Progenitor cell of endocrine pancreas (in vitro differentiated cells): ENCODE measurements at places on chromosomes 6 and 20.
A peak's percentile ranks its signal among the peaks of the same experiment; 100 is the strongest.

DNA sequence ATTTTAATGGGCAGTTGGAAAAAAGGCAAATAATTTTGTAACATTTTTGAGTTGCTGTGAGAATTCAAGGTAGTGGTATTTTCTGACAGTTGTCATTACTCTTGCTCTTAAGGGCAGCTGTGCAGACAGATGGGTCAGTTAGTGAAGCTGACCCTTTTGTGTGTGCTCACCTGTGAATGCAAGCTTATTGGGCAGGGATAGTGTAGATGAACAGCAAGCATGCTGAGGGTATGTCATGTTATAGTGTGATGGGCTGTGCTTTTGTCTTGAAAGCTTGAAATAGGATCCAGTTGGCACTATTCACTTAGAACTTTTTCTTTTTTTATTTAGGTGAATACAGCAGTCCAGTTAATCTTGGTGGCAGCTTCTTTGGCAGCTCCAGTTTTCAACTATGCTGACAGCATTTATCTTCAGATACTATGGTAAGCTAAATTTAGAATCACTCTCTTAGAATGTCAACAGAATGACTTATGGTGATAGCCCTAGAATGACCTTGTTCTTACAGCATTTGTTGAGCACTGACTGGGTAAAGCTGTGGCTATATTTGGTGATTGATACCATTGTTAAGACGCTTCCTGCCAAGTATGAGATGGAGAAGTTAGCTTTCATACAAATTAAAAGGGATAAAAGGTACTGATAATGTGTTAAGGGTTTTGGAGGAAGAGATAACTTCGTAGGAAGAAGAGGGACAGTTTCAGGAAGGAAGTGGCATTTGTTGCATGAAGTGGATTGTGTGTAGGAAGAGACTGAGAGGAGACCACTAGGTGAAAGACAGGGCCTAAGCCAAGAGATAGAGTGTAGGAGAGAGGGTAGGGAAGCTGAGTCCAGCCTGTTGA is 19.5 kb downstream of the LRRN4 start:
- no peak for DNase-seq

DNA sequence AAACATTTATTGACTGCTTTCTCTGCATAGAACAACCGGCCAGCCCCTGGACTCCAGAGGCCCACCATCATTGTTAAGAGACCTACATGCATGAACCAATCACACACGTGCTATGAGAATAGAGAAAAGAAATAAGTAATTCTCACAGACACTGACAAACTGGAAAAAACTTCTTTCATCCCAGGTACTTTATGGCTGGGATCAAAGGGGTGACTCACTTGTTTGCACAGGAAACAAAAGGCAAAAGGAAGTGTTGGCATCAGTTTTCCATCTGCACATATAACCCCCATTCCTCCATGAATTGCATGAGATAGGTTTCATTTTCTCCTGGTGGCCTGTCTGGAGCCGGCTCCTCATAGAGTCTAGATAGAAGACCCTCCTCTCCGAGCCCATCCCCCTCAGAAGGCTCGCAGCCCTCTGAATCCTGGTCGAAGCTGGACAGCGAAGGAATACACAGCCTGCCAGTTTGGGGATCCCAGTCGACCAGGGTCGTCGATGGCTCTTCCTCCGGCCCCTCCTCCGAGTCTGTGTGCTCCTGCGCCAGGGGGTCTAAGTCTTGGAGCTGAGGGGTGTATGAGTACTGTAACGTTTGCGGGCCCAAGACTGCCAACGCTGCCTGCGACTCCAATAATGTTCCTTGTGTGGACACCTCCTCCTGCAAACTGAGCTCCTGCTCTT is 43.3 kb downstream of the IL20RA start:
- no peak for DNase-seq

DNA sequence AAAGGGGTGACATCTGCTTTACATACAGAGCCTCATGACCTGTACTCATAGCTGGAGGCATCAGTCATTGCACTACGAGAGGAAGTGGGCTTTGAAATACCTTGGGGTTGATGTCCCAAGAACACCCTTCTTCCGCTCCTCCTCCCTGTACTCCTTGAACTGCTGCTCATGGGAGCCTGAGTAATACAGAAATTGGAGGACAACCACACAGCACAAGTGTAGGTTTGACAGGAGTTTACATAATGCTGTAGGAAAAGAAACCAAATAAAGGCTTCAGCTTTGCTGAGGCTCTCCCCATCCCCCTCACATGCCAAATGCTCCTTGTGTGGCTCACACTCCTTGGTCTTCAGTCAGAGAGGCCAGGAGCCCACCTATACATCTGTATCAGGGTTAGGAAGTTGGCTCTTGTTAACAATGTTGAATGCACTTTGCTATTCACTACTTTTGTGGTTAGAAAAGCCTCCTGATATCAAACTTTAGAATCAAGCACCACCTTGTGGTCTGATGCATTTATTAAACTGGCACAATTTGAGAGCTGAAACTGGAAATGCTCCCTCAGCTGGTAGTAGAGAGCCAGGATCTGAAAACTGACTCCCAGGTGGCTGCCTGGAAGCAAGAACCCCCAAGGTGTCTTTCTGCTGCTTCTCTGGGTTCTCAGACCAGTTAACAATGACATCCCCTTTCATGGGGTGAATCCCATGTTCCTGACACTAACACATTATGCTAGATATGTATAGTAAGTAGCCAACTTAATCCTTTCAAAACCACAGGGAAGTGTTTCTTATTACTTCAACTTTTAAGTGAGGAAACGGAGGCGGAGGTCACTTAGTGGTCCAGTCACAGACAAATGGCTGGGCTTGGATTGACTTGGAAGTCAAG is 56.2 kb upstream of the EDN1 start:
- no peak for DNase-seq

- DNase-seq: no peak
Measured at GRCh38 chr6:68641172-68641571, 6.1 kb downstream of the ADGRB3 start.

- no peak for DNase-seq
Measured at GRCh38 chr6:67336014-67336413, 1299.1 kb upstream of the ADGRB3 start.

GRCh38 chr6:34174846-34175399 is 29.0 kb upstream of the GRM4 start:
- DNase-seq: no peak

- DNase-seq: no peak
Measured at GRCh38 chr20:50163570-50164317, 10.2 kb upstream of the PEDS1 start.

- no peak for DNase-seq
Measured at GRCh38 chr6:80579391-80580023, 473.0 kb downstream of the BCKDHB start.

GRCh38 chr20:37396416-37397075 is 50.6 kb downstream of the SRC start:
- DNase-seq: peak; percentile 82

DNA sequence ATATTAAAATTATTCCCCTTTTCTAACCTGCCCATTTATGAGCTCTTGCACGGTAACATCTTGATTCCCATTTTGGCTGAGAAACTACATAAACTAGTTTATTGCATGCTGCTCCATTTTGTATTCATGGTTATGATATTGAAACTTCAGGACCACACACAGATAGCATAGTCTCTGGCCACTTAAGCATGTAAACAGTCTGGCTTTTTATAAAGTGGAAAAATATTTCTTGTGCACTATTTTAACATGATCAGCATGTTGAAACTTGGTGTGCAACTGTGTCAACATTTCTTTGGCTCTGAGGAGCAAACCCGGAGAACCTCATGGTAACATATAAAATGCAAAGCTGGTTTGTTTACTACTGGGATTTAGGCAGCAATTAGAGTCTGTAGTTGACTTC is 70.7 kb downstream of the SLX4IP start:
- DNase-seq: no peak

DNA sequence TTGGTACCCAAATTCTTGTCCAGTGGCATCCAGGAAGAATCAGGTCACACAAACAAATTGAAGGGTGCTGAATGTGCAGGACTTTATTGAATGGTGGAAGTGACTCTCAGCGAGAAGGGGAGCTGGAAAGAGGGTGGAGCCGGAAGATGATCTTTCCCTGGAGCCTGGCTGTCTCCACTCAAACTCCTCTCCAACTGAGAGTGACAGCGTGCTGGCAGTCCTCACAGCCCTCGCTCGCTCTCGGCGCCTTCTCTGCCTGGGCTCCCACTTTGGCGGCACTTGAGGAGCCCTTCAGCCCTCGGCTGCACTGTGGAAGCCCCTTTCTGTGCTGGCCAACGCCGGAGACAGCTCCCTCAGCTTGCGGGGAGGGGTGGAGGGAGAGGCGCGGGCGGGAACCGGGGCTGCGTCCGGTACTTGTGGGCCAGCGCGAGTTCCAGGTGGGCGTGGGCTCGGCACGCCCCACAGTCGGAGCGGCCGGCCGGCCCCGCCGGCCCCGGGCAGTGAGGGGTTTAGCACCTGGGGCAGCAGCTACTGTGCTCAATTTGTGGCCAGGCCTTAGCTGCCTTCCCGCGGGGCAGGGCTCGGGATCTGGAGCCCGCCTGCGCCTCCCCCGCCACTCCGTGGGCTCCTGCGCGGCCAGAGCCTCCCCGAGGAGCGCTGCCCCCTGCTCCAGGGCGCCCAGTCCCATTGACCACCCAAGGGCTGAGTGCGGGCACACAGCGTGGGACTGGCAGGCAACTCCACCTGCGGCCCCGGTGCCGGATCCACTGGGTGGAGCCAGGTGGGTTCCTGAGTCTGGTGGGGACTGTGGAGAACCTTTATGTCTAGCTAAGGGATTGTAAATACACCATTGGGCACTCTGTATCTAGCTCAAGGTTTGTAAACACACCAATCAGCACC is 26.7 kb upstream of the MBOAT1 start:
- DNase-seq: no peak

DNA sequence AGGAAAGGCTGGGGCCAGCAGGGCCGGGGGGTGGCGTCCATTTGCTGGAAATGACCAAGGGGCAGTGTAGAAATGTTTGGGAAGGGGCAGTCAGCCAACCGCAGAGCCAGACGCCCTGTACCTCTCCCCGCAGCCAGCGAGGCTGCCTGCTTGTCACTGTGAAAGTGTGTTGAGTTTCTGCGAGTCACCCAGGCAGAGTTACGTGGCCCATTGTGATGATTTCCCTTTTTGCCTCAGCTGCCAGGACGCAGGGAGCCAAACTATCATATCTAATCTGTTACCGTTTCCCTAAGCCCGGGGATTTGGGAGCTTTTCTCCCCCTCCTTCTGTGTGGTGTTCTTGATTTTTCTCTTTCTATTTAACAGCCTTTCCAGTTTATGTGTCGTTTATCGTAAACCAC is 67.9 kb upstream of the STX16 start:
- DNase-seq: no peak

- peak; percentile 74 for DNase-seq
Measured at GRCh38 chr6:29752451-29753308, 29.4 kb downstream of the HLA-F start.

GRCh38 chr6:81995548-81996289 is 243.2 kb upstream of the TENT5A start:
- DNase-seq: no peak

DNA sequence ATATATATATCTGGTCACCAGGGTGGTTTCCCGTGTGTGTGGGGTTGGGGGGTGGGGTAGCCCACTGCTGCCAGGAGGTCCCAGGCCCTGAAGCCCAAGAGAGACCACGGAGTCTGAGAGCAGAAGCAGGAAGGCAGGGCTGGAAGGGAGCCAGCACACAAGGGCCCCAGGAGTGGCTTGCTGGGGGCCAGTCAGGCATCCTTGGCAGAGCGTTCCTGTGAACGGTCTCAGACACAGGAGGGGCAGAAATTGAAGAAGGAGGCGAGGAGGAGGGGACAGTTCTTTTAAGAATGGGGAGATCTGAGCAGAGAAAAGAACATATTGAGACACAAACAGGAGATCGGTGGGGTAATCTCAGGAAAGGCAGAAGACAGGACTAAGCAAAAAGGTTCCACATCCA is 1.9 kb upstream of the EBF4 start:
- DNase-seq: no peak

DNA sequence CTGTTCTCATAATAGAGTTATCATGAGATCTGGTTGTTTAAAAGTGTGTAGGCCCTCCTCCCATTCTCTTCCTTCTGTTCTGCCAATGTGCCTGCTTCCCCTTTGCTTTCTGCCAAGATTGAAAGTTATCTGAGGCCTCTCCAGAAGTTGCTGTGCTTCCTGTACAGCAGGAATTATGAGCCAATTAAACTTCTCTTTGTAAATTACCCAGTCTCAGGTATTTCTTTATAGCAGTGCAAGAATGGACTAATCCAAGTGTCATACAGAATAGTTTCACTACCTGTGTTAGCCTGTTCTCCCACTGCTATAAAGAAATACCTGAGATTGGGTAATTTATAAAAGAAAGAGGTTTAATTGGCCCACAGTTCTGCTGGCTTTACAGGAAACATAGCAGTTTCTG is 100.0 kb downstream of the CD24 start:
- DNase-seq: no peak

DNA sequence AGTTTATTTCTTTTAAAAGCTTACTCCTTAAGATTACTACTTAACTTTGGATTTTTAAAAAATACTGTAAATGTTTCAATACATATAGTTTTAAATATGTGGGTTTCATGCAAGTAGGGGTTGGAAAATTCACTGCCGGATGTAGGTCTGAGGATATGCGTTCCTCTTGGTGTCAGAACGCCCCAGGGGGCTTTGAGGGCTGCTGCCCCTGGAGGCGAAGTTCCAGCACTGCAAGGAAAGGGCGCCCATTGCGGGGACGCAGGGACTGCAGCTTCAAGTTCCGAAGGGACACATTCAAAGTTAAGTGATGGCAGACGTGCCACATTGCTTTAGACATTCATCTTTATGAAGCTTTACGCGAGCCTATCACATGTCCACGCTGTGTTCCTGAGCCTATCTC is 152.9 kb downstream of the SOD2 start:
- peak; percentile 29 for DNase-seq

GRCh38 chr6:3382326-3383279 is 74.2 kb downstream of the SLC22A23 start:
- DNase-seq: no peak

DNA sequence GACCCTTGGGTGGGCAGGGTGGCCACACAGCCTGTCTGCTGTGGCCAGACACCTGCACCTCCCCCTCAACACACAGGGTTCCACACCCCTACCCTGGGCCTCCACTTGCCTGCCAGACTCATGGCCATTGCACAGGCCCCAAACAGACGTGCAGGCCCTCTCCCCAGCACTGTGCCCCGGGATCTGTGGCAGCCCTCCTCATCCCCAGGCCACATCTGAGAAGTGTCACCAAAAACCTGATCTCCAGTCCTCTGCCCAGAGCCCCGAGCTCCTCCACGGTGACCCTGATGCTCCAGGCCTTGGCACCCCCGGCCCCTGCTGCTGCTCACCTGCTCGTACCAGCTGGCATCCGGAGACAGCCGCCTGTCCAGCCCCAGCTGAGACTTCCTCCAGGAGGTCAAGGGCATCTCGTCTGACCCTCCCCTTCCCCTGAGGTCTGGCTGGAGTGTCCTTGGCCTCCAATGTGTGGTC is 160.1 kb downstream of the DLL1 start:
- DNase-seq: no peak

GRCh38 chr6:100230115-100230952 is 234.4 kb downstream of the SIM1 start:
- DNase-seq: no peak

DNA sequence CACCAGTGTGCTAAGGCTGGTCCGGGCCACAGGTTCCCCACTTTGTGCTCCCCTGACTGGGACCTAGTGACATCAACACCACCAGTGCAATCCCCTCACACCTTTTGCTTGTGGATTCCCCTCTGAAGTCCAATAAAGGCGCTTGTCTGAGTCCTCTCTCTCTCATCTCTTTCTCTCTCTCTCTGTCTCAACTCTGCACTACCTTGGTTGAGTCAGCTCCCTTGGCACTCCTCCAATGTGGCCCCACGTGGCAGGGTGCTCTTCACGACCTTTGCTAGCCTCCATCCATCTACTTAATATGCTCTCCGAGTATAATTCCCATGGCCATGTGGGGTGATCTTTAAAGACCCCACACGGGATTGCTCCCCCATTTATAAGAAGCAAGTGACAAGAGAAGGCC is 385.0 kb downstream of the CD83 start:
- DNase-seq: no peak
